ENCODE measurements at places on chromosomes 3 and 15.

GRCh38 chr3:36282766-36283165 lies 97.5 kb upstream of the STAC start:
- no peak for DNase-seq

DNA sequence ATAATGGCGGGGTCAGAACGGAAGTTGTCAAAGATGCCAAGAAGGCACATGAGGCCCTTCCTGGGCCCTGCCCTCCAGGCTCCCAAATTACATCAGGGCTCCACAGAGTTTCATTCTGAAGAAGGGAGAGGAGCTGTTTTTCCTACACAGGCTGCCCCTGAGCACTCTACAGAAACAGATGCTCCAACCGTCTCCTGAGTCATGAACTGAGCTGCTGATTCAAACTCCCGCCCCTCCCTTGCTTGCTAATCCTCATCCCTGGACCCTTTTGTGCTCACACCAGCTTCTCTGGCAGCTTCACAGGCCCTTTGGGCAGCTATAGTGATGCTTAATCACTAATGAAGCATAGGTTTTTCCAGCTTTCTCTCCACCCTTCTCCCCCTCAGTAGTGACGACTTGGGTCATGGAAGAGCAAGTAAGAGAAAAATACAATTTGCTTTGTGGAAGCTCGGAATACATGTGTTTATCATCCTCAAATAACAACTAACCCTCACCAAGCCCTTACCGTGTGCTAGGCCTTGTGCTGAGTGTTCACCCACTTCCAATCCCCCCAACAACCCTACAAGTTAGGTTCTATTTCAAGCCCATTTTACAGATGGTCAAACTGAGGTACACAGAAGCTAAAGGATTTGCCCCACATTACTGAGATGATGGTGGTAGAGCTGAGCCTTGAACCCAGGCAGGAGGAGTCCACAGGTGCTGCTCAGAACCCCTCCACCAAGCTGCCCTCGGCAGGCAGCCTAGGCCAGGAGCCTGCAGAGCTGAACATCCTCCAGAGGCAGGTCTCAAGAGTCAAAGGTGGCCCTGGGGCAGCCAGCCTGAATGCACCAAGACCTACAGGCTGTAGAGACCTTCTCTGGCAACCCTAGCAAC lies 21.9 kb downstream of the MEGF11 start:
- no peak for DNase-seq

- DNase-seq = no peak
Measured at GRCh38 chr3:99681512-99681911, 43.1 kb downstream of the COL8A1 start.

DNA sequence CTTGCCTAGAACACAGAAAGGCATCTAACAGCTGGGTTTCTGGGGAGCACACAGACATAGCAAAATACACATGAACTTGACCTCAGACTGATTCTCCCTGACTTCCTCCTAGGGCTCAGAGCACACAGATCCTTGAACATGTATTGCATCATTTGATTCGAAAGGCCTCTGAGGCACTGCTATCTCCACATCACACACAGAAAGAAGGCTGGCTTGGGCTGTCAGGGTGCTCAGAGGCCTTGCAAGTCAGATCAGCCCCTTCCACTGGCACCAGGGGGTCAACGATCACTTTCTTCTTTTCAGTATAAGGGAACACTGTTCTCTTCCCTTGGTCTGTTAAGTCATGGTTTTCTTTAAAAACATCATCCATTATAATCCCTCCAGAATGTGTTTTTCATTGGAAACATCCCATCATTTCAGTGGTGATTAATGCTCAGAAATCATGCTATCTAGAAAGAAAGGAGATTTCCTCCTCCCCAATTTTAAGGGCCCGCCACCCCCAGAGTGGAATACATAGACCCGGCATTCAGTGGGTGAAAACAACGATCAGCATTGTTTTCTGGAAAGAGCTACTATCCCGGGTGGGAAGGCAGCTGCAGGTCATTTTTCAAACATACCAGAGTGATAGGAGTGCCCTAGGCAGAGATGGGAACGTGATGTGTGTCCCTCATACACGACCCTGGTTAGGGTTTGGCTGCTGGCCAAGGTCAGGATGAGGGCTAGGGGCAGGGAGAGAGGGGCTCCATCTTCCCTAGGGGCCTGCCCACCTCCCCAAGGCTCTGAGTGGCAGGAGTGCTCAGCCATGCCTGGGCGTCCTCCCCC lies 253.3 kb upstream of the LYSMD4 start:
- DNase-seq = no peak

DNA sequence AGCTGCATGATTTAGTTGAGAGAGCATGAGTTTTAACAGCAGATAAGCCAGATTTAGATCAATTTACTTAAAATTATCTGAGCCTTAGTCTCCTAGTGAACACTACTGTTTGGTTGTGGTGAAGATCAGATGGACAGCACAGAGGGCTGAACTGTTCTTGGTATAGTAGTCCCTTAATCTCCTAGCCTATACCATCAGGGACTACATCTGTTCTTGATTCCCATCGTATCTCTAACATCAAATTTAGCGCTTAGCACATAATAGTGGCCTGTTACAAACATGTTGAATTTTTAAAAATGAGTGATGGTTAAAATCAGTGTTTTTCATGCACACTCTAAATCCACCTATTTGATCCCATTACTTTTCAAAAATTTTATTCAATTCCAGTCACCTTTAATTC lies 507.7 kb downstream of the GRM7 start:
- no peak for DNase-seq

DNA sequence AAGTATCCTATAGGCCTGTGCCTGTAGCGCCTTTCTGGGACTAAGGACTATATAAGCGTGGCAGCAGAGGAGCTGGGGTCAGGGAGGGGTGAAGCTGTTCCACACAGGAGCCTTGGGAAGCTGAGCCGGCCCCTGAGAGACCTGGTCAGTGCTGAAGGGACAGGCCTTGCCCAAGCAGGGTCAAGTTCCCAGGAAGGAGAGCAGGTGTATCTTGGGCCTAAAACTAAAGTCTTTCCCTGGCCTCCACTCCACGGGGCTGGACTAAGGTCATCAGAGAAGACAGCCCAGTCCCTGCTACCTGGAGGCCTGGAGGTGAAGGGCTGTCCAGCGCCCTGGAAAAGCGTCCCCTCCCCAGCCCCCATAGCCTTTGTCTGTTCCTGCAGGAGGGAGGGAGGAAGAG lies 23.9 kb upstream of the NR2C2 start:
- DNase-seq = no peak

DNA sequence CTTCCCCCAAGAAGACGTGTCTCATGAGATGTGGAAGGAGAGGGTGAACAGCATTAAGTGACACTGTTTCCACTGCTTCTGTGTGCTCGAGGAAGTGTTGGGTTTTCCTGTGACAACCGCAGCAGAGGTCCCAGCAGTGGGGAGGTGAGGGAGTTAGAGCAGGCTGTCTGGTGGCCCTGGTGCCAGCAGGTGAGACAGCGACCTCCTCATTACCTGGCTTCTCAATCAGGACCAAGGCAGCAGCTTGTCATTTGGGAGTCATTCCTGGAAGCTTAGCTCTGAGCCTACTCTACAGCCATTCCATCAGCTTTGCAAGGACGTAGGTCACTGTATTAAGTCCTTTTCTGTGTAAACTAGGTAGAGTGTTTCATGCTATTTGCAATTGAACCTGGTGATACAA lies 63.3 kb upstream of the RGMA start:
- no peak for DNase-seq

- no peak for DNase-seq
Measured at GRCh38 chr3:13702286-13702685, 153.4 kb downstream of the FBLN2 start.

DNA sequence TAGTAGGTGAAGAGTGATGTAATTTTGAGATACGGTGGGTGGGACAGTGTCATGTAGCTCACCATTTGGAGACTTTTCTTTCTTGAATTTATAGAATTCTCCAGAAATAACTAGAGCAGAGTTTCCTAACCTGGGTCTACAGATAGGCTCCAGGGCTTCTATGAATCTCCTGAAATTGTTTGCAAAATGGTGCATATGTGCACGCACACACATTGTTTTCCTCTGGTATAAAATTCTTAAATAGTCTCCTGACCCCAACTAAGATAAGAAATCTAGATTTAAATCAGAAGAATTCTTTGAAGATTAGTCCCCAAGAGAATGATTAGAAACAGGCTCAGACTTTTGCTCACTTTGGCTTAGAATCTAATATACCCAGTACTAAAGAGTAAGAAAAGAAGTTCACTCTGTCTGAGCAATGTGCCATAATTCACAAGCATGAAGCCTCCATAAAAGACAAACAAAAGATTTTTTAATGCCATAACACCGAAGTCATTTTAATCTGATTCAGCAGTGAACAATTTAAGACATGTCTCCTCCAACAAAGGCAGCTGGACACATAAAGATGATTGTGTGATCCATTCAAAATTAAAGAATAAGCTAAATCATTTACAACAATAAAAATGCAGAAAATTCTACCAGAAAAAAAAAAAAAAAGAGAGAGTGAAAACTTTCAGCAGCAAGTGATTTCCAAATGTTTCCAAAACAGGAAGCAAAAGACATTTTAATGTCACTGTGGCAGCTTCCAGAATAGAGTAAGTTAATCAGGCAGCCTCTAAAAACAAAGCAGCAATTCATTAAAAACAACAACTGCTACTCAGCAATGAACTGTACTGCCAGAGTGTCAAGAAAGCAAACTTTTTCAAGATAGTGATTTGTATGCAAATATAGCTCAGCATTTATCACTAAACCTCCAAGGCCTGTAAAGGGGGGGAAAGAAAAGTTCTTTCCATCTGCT lies 975.5 kb upstream of the CFAP20DC start:
- DNase-seq = no peak

DNA sequence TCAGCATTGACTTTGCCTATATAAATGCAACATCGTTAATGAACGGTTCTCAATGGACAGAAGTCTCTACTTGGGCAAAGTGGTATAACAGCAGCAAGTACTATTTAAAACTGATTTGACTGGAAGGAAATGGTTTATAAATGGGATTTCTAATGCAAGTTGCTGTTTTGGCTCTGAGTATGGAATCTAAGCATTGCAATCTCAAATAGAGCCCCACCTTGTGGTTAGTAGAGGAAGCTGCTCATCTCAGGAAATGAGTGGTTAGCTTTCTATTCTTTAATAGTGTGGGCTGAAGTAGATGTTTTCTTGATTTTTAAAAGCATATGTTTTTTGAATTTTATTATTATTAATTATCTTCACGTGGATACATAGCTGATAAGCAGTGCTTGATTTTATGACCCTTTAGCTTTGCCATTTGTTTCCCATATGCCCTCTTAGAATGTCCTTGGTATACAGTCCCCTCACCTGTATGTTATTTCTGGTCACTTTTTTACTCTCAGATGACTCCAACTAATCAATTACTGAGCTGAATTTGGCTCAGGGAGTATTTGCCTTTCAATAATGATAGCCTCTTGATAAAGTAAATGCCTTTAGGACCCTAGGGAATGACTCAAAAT lies 67.1 kb downstream of the OXSM start:
- no peak for DNase-seq

DNA sequence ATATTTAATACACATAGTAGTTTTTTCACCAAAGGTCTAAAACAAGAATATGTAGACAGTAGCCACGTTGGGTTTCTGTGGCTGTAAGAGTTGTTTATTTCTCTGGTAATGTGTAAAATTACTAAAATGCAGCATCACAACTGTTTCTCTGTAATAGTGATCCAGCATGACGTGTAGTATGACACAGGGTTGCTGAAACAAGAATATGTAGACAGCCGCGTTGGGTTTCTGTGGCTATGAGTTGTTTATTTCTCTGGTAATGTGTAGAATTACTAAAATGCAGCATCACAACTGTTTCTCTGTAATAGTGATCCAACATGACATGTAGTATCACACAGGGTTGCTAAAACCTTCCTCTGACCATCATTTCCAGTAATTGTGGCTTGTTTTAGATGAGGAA lies 153.6 kb upstream of the ZNF717 start:
- no peak for DNase-seq

- no peak for DNase-seq
Measured at GRCh38 chr3:138219255-138219654, 32.2 kb downstream of the ARMC8 start.

GRCh38 chr15:97140216-97140615 lies 809.7 kb downstream of the NR2F2 start:
- no peak for DNase-seq

DNA sequence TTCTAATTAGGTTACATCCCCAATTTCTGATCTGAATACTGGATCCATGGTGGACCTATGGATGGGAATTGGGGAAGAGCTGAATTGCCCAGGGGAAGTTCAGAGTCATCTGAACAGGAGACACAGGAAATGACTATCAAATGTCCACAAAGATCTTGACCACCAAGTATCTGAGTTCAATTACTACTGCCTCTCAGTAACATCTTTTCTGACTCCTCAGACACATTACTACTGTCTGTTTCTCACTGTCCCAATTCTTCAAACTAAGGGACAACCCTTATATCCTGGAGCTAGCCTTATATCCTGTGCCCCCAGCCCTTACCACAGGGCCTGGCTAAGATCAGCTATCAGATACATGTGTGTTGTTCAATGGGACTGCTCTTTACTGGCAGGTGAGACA lies 10.1 kb upstream of the IREB2 start:
- DNase-seq = no peak

DNA sequence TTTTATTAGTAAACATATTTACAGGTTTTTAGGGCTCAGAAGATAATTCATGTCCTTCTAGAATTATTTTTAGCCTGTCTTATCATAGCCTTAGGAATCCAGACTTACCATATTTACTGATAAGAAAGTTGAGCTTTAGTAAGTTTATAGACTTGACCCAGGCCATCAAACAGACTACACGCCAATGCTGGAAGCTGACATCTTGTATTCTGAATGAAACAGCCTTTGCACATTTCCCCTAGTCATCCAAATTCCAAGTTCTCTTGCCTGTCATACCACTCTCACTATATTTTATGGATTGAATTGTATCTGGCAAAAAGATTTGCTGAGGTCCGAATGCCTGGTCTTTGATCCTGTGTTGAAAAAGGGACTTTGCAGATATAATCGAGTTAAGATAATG lies 58.6 kb downstream of the DRD3 start:
- no peak for DNase-seq

DNA sequence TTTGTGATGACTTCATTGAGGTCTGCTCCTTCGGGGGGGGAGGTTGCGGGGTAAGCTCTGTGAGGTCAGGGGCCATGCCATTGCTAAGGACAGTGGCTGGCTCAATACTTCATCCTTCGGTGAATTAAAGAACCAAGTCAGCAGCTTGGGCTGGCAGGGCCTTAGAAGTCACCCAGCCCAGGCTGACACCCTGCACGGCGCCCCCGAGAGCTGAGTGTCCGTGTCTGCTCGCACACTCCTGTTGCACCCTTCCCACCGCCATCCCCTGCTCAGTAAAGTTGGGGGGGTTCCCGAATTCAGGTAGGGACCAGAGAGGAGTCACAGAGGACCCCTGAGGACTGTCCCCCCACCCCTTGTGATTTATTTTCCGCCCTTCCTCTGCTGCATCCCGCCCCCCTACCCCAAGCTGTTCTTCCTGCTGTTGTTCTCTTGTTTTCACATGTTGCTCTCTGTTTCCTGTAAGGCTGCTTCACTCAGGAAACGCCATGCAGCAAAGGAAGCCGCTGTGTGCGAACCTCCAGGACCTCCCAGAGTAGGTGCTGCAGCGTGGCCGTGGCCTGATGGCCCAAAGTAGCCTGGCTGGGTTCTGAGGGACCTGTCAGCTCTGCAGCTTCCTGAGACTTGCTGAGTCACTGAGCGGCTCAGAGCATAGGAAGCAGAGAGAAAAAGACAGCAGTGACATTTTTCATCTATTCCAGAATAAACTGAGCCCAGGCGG lies 14.4 kb downstream of the EFCC1 start:
- DNase-seq = no peak
